ENCODE measurements at places on chromosomes 16 and 17. TPM values are rescaled to one million over a fixed set of nuclear protein-coding genes. Genes with fewer than 3 reads are reported as not detected.

Gene KIF2B
- total RNA-seq, result not detected

Gene DPEP2NB
- total RNA-seq, result not detected

Gene GNG13
- not detected for total RNA-seq

Gene ADORA2B
- total RNA-seq, result 3.1 TPM
